ENCODE measurements at places on chromosomes 12 and 14.

GRCh38 chr12:75977952-75978671 lies 53.5 kb downstream of the PHLDA1 start:
- DNase-seq = no peak

DNA sequence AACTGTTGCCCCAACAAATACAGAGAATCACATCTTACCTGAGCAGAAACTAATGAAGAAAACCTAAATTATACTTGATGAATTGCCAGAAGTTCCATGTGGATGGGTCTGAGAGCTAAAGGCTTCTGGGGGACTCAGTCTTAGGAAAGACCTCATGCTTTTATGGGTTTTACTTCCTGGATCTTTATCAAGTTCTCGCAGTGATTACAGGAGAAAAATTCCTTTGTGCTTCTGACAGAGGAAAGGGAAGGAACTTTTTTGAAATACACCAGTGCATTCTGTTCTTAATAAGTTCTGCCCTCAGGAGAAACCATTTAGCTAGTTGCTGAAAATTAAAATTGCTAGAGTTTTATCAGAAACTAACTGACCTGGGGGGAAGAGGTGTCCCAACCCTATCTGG lies 203.9 kb upstream of the KITLG start:
- DNase-seq = no peak

- DNase-seq = no peak
These were observed 16.0 kb downstream of the PROX2 start for GRCh38 chr14:74859757-74860552.

DNA sequence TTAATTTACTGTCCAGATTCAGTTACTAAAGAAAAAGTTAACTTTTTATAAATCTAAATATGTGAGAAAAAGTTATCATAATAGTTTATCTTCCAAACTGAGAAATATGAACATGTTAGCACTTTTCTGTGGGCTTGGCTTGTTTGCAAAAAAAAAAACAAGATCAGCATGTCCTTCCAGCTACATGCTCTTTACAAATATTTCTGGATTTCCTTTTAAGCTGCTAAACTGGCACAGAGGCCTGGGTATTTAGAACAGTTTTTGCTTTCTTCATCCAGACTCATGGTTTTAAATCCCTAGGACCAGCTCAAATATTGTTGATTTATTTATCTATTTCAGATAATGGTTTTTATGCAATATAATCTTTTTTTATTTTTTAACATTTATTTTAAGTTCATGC lies 1444.5 kb upstream of the FLRT2 start:
- DNase-seq = no peak

GRCh38 chr14:92718664-92719063 lies 29.8 kb downstream of the LGMN start:
- no peak for DNase-seq

GRCh38 chr12:53726341-53726740 lies 911 bp downstream of the CALCOCO1 start:
- no peak for DNase-seq

DNA sequence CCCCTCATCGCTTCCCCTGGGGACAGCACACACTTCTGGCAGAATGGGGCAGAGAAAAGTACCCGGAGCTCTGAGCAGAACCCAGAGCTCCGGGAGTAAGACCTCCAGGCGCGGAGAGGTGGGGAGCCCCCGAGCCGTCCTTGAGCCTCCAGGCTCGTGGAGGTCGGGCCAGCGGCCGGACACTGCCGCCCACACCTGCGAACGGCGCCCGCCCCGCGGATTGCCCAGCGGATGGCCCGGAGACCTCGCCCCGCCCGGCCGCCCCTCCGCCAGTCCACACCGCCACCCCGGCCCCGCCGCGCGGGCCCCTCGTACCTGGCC lies 344 bp downstream of the SPTLC2 start:
- no peak for DNase-seq

DNA sequence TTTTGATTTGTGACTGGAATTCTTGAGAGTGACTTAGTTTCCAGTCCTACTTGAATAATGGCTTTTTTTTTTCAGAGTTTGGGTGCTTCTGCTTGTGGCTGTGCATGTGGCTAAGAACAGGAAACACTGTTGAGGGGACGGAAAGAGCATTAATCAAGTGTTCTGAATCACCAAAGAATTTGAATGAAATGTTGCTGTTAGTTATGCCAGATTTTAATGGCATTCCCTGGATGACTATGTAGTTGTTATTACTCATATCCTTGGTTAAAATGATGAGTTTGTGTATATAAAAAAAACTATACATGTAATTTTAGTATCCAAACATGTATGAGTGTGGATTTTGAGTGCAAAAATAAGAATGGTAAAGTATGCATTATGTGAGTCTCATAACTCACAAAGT lies 347.9 kb downstream of the BCAT1 start:
- DNase-seq = no peak

DNA sequence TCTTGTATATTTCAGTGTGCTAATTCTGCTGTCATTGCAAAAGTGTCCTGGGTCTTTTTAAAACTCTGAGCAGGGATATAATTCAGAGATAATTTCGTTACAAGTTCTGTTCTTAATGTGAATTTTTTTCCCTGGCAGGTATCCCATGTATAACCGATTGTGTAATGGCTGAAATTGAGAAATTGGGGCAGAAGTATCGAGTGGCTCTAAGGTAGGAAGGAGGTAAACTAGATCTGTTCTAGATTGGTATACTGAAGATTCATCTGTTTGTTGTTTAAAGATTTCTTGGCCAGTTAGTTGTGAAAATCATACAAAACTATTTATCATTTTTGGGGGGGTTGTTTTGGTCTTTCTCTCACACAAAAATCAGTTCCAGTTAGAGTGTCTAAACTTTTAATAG lies 10.2 kb downstream of the FCF1 start:
- DNase-seq = no peak

DNA sequence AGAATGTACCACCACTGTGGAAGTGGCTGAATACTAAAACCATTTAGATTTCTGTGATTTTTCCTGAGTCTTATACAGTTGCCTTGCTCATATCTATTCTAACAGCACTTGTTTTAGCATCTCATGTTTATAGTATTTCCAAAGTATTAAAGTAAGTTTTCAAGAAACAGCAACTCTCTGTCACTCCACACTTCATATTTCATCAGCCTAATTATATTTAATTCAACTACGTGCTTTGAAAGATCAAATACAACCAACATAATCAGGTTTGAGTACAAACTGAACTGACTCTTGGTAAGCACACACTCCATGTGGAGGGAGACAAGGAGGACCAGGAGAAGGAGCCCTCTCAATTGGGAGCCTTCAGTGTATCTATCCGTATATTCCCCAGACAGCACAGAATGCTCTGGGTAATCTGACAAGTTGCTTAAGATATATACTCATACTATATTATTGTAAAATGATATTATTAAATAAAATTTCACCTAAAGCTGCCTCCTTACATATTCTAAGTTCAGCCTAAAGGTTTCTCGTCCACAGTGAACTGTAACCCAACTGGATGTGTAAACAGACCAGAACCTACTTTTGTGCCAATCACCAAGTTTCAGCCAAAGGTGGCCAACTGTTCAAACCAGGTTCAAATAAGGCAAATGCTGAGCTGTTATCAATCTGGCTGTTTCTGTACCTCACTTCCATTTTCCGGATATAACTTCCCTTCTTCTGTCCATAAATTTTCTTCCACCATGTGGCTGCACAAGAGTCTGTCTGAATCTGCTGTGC lies 105.0 kb upstream of the RASSF8 start:
- no peak for DNase-seq

- no peak for DNase-seq
These were observed 51.9 kb upstream of the PTHLH start for GRCh38 chr12:28024231-28024995.

GRCh38 chr12:3543826-3544225 lies 52.8 kb downstream of the PRMT8 start:
- no peak for DNase-seq

DNA sequence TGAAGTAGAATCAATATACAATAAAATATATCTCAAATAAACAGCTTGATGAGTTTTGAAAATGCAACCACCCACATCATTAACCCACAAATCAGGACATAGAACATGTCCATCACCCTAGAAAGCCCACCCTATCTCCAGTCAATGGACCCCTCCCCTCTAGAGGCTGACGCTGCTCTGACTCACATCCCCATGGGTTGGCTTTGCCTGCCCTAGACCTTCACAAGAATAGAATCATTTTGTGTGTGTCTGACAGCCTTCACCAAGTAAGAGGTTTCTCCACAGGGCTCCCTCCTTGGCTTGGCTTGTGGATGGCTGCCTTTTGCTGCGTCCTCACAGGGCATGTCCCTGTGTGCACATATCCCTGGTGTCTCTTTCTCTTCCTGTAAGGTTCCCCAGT lies 250.2 kb upstream of the RTL1 start:
- DNase-seq = no peak

DNA sequence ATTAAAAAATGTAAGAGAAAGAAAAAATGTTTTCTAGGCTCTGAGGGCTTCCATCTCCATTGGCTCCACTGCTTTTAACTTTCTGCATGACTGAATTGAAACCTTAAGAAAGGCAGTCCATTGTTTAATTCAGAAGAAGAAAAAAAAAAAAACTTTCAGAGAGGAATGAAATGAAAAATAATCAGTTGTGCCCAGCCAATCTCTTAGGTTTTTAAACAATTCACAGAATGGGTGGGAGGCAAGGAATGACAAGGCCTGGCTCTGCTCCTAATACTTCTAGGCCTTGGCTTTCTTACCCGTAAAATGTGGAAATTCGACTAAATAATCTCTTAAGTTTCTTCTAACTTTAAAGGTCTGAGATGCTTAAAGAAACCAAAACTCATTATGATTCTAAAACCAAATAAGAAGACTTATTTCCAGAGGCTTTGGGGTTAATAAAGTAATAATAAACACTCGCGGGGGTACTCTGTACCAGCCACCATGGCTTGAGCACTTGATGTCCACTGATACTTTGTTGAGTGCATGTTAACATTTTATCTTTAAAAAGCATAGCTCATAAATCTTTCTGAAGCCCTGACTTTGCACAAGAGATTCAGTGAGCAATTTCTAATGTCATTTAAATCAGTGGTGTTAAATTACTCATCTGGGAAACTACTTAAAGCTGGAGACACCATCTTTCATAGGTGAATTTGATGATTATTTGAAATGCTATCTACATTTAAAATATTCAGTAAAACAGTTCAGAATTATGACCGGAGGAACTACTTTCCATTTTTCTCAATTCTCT lies 49.6 kb downstream of the STON2 start:
- DNase-seq = no peak

DNA sequence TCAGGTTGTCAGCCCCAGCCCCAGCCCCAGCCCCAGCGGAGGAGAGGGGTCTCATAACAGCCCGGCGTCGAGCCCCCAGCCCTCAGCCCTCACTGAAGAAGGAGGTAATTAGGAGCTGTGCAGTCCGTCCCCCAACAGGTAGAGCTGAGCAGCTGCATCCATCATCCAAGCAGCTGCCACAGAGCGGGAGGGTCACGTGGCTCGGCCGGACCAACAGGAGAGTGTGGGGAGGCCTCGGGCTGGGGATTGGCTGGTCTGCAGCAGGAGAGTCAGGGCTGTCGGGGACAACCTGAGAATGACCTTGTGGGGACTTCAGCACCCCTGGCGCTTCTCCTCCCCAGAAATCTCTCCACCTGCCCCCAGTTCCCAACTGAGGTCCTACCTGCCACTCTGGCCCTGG lies 29.6 kb downstream of the SMUG1 start:
- DNase-seq = peak; percentile 15

DNA sequence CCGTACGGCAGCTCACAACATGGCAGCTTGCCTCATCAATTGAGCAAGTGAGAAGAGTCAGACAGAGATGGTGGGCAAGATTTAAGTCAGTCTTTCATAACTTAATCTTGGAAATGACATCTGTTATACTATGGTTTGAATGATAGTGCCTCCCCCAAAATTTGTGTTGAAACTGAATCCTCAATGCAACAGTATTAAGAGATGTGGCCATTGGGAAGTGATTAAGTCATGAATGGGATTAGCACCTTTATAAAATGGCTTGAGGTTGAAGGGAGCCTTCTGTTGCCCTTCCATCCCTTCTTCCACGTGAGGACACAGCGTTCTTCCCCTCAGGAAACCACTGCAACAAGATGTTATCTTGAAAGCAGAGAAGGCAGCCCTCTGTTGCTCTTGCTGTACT lies 124.2 kb downstream of the C12orf75 start:
- DNase-seq = no peak

- no peak for DNase-seq
These were observed 87.5 kb downstream of the NCOR2 start for GRCh38 chr12:124479680-124480468.

DNA sequence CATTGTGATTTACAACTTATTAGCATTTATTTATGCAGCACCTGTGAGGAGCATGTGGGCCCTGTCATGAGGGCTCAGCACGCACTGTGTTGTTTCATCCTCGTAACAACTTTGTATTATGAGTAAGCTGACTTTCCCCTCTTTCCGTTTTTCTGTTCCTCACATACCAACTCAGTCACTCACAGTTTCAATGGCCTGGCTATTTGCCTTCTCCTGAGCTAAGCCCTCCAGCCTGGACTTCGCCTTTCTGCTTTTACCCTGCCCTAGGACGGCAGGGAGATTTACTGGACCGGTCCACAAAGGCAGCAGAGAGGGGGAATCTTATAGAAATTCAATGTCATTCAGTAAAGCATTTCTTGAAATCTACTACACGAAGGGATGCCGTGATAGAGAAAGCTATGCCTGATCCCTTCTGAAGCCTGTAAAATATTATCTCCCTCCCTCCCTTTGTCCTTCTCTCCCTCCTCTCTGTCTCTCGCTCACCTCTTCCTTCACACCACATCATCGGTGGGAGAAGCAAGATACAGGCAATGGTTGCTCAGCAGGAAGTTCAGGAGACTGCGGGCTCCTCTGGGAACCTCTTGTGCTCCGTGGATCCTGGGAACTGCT lies 219.2 kb upstream of the TBX3 start:
- no peak for DNase-seq

- DNase-seq = no peak
These were observed 271.1 kb downstream of the RERGL start for GRCh38 chr12:17818931-17819330.

DNA sequence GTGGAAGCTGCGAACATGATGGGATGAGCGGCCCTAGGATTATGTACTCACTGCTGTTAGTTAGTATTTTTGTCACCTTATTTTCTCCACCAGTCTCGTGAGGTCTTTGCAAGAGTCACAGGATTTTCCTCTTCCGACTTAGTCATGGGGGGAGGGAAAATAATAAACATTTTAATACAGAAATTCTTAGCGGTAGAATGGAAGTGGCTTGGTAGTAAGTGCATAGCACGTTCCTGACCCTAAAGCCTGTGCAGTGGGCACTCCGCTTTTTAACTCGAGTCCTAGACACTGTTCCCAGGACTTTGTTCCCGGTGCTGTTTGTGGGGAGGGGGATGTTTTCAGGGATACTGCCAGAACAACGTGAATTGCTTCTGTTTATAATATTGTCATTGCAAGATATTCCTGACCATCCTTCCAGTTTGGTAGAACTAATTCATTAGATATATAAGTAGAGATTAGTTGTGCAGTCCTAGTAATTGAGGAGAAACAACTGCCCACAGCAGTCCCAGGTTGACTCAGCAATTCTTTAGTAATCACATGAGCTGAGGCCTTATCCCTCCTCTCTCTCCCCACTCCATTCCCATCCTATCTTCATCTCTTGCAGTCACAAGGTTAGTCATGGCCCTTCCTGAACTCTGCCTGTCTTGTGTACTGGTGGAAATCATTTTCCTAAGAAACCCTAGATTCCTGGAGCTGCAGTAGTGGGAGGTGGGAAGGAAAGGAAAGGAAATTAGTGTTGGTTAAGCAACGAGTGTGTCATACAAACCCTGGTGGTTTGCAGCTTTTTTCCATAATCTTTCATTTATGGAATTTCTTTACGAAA lies 799 bp downstream of the SLC38A6 start:
- DNase-seq = no peak

All from naive B cell (primary cell).